Putamen (tissue), 1 donor: ENCODE measurements at places on chromosomes 11 and 22.

- DNase-seq, result no peak
These were observed 53.8 kb downstream of the COPB1 start for GRCh38 chr11:14445542-14446530.

DNA sequence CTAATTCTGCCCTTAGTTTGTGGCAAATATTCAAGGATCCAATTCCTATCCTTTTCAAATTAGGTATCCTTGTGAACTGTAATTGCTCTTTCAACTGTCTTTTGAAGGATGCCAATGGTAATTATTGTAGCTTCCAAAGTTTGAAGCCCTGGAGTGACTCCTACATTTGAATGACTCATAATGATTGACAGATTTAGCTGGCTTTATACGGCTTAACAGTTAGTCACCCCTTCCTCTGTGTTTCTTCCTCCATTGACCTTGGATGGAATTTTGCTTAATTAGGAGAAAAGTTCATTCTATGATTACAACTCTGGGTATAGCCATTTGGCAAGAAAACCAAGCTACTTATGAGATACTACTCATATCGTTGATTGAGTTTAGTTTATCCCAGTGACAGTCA is 639.3 kb upstream of the KIRREL3 start:
- no peak for DNase-seq

- DNase-seq, result no peak
These were observed 854.1 kb downstream of the TBC1D22A start for GRCh38 chr22:47616396-47617020.

DNA sequence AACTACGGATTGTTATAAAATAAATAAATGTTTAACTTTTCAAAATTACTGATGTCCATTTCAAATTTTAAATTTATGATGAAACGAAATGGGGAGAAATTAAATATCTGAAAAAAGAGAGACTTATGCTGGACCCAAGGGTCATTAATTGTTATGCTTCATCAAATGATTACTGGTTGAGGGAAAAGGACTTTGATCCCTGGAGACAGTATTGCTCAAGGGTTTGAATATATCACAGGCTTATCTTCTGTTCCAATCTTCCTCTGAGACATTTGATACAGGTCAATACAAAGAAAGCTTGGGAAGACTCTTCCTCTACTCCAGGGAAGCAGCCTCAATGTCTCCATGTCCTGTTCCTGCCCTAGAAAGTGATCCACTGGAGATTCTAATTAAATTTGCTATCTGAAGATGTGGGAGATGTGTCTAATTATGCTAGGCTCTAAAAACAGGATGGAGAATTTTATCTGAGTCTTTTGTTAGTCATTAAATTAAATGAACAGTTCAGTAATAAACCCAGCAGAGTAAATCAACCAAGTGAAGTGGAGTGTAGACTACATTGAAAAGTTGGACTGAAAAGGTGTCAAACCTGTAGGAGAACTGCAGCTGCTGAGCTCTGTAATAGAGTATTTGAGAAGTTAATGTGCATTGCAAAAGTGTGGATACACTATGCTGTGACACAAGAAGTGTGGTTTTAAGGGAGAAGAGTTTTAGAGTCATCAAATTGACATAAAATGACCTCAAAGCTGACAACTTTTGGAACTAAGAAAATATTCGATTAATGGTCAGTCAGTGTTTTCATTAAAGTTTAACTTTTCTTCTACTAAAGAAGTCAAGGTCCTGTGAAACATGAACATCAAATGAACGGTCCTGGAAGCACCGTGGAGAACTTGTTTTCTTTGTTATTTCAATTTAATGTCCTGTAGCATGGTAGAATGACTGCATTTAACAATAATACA is 623.7 kb upstream of the CCDC90B start:
- no peak for DNase-seq

DNA sequence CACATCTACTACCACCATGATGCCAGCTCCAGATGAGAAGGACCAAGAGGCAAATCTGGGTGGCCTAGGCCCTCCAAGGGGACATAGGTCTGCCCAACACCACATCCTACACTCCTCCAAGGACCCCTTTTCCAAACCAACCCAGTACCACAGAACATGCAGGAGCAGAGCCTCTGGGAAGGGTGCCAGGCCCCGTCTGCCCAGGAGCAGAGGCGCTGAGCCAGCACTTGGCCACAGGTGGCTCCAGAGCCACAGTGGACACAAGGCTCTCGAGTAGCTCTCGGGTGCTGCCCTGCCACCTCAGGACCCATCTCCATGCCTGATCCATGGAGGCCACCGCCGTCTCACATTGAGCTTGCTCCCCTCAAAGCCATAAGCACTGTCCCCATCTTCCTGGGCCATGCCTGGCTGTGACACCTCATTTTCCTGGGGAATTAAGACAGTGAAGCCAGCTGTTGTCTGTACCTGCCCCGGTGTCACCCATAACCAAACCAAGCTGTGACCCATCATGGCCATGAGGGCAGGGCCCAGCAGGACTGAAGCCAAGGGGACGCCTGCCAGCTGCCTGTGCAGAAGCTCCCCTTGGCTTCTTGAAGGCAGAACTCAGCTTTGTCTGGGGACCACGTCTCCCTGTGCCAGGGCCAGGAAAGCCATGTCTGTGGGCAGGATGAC is 7.4 kb downstream of the MOB2 start:
- DNase-seq, result no peak

DNA sequence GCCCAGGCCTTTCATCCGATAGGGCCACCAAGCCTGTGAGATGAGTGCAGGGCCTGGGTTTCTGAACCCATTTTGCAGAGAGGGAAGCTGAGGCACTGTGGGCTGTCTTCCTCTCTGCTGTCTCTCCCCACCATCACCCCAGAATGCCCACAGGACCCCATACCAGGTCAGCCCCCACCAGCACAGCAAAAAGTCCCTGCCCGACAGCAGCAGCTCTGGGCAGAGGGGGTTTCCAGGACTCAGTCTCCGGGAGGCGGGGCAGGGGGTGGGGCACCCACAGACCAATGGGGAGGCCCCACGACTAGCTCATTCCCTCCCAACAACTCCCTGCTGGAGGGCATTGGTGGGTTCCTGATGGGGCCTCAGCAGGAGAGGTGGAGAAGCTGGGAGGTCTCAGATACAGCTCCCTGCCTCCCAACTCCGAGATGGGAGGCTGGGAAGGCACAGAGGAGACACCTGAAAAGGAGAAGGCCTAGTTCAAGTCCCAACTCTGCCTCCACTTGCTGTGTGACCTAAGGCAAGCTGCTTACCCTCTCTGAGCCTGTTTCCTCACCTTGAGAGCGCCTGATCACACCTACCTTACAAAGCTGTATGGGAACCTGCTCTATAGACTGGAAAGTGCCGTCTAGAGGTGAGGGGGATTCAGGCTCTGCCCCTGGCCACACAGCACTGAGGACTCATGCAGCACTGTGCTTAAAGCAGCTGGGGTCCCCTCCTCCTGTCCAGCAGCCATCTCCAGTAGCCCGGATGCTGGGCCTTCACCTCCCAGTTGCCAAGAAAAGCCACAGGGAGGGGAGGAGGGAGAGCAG is 3.5 kb downstream of the CBX7 start:
- DNase-seq, result no peak

- no peak for DNase-seq
These were observed 191.1 kb downstream of the TMEM135 start for GRCh38 chr11:87228820-87229219.

GRCh38 chr11:108516125-108516524 is 17.9 kb upstream of the POGLUT3 start:
- no peak for DNase-seq

GRCh38 chr22:23224846-23225245 is 44.5 kb downstream of the BCR start:
- no peak for DNase-seq

DNA sequence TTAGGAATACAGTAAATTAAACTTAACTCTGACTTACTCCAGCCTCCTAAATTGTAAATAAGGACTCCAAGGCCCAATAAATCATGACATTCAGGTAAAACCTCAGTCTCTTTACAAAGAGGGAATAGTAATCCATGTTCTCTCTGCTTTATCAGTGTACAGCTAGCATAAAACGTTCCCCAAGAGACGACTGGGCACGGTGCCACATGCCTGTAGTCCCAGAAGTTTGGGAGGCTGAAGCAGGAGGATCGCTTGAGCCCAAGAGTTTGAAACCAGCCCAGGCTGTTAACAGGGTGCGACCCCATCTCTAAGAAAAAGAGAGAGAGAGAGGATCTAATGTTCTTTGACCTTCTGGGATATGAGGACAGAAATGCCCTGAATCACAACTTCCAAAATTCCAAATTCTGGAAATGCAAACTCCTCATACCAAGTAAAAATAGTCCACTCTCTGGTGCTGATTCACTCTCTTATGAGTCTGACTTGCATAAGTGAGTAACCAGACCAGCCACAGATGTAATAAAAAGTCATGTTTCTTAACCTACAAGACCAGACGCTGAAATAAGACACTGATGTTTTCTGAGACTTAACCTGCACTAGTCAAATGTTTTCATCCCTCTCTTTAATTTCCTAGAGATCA is 25.5 kb downstream of the NNMT start:
- no peak for DNase-seq

DNA sequence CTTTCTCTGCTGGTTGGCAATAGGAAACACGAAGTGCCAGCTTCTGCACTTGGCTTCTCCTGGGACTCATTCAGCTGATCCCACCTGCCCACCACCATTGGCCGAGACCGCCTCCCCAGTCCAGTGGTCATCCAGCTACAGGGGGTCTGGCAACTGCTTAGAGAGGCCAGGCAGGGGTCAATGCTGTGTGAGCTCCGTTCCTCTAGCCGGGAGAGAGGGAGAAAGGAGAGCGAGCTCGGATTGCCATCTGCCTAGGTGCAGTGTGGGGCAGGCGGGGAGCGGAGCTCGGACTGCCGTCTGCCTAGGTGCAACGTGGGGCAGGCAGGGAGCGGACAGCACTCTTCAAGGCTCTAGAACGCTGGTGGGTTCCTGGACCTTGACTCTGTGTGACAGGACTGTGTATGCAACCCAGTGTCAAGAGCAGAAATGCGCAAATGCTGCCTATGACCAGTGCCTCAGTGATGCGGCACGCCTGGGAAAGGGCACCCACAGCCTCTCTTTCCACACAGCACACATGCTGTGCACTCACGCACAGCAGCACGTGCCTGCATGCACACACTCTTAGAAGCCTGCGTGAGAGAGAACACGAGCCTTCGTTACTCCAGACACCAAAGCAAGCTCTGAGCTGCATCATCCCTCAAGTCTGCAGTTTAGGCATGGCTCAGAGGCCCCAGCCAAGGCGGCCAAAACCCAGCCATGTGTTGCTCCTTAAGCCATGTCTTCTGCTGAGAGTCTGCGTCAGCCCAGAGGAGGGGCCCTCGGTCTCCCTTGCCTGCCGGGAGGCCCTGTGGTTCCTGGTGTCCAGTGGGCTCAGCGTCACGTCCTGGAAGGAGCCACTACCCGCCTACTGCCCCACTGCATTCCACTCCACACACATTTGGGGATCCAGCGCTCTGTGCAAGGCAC is 26.8 kb upstream of the JAM3 start:
- DNase-seq, result no peak

- DNase-seq, result no peak
These were observed 630.7 kb downstream of the TBC1D22A start for GRCh38 chr22:47393191-47393590.
